ENCODE measurements at places on chromosomes 5 and 9.

- peak; percentile 72 for DNase-seq
These were observed 83.6 kb upstream of the TNFSF8 start for GRCh38 chr9:115013998-115014397.

- no peak for DNase-seq
These were observed 214.2 kb downstream of the GABRB2 start for GRCh38 chr5:161332343-161332742.

DNA sequence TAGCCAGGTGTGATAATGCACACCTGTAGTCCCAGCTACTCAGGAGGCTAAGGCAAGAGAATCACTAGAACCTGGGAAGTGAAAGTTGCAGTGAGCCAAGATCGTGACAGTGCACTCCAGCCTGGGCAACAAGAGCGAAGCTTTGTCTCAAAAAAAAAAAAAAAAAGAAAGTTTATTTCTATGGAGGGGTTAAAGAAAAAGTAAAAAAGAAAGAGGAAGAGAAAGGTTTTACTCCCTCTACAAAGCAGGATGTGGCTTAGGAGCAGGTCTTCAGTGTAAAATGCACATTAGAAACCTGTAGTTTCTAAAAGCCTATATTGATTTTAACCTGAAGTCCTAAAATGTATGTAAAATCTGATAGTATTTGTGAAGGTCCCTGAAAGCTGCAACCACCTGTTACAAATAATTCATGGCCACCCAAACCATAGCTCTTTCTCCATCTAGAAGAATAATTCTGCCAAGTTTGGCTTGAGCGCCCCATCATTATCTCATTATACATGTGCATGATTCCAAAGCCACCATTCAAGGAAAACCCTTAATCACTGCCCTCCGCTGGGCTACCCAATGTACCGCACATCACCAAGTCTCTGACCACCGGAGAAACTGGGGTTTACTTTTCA is 3.4 kb downstream of the FNBP1 start:
- no peak for DNase-seq

- no peak for DNase-seq
These were observed 63.4 kb upstream of the PALM2AKAP2 start for GRCh38 chr9:109716631-109717030.
